DMS53 (cell line): ENCODE measurements at places on chromosomes 2 and 18.

DNA sequence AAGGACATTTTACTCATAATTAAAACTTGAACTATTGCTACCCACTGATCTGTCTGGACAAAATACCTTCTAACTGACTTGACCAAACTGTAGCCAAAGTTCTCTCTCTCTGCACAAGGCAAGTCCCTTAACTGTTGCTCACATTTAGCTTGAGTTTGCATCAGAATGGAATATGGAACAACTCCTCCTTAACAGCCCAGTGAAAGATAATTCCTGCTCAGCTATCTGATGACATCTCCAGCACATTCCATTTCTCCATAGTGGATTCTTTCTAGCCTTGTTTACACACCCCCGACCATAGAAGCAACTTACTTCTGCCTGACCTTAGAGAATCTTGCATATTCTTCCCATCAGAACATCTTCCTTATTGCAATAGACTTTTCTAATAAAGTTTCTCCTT lies 317.2 kb upstream of the CDH2 start:
- DNase-seq, result no peak

DNA sequence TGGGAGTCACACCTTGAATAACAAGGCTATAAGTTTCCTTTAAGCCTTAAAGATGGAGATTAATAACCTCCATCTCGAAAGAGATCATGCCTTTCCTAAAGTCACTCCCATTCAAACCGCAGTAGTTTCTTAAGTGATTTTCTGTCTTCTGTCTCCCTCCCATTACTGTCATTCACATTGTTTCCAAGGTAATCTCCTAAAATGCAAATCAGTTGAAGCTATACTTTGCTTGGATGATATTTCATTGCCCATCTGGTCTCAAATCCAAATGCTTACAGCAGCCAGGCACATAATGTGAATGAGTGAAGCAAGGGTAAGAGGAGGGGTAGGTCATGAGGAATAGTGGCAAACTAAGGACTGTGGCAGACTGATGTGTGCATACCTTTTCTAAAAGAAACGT lies 116.4 kb downstream of the CCDC141 start:
- DNase-seq, result no peak

DNA sequence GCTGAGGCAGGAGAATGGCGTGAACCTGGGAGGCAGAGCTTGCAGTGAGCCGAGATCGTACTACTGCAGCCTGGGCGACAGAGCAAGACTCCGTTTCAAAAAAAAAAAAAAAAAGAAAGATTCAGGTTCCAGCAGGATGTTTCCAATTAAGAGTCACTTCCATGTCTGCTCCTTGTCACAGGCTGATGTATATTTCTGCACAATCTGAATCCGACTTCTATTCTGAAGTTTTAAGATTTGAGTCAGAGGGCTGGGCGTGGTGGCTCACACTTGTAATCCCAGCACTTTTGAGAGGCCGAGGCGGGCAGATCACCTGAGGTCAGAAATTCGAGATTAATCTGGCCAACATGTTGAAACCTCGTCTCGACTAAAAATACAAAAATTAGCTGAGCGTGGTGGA lies 24.7 kb downstream of the SNRPD1 start:
- no peak for DNase-seq

- no peak for DNase-seq
Observed at GRCh38 chr2:230413479-230413878, 2.5 kb upstream of the SP100 start.

- DNase-seq, result no peak
Observed at GRCh38 chr2:224994242-224994823, 47.9 kb downstream of the DOCK10 start.

GRCh38 chr2:236988690-236989624 lies 96.7 kb upstream of the COPS8 start:
- DNase-seq, result no peak

GRCh38 chr18:68638613-68639012 lies 76.3 kb downstream of the TMX3 start:
- no peak for DNase-seq

DNA sequence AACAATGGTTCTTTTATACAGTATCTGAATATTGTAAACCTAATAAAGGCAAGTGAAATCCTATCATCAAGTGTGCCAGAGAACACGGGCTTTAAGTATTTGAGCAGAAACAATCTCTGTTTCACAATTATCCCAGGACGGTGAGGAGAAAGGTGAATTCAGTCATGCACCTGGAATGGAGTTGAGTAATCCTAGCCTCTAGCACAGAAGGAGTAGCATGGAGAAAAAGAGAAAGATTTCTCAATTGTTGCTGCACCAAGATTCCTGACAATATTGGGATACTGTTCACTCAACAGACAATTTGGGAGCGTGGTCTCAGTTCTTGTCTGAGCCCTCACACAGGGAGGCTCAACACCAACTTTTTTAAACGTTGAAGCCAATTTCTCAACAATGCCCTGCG lies 510.6 kb downstream of the SOX11 start:
- DNase-seq, result peak; percentile 15

DNA sequence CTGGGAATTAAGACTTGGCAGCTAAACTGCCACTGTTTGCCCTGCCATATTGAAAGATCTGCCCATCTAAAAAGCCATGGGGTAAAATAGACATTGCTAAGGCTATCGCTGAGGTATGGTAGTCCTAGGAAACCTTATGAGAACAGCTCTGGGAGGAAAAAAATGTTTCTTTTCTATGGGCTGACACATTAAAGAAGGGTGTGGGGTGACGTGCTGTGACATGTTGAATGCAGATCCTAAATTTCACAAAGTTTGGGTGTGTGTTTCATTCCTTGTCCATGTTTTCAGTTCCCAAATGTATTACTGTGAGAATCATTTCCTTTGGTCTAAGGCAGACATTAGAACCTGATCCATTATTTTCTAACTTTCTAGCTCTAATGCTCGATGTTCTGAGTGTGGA lies 766.4 kb downstream of the BCL11A start:
- DNase-seq, result no peak

- DNase-seq, result no peak
Observed at GRCh38 chr2:31660165-31660564, 79.4 kb upstream of the SRD5A2 start.

- DNase-seq, result no peak
Observed at GRCh38 chr2:19702267-19702666, 199.5 kb downstream of the TTC32 start.

DNA sequence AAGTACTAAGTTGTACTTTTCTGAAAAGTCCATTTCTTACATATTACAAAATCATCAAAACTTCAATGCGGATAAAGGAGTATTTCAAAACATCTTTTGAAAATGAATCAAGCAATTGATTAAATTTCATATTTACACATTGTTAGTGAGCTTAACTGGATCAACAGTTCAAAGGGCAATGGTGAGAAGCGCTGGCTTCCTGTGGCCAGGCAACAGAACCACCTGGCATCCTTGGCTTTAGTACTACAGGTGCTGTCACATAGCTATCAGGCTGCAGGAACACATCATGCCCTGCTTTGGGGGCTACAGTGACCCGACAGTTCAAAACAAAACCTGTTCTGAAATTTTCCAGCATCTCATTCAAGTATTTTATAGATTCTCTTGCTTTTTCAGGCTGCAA lies 59.2 kb downstream of the SMAD2 start:
- peak; percentile 31 for DNase-seq

GRCh38 chr2:28343184-28343942 lies 49.3 kb upstream of the FOSL2 start:
- DNase-seq, result no peak

GRCh38 chr2:147663962-147664361 lies 180.9 kb upstream of the ACVR2A start:
- no peak for DNase-seq

DNA sequence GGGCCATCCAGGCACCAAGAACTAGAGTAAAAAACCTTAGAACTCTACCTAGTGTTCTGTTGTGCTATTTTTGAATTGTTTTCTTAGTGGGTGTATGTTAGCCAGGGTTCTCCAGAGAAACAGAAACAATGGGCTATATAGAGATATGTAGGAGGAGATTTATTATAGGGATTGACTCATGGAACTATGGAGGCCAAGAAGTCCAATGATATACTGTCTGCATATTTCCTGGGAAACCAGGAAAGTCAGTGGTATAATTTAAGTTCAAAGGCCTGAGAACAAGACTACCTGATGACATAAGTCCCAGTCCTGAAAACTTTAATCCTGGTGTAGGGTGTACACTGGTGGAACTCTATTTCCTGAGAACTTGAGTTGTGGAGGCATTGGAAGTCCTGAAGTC lies 108.7 kb upstream of the ACVR1 start:
- no peak for DNase-seq

DNA sequence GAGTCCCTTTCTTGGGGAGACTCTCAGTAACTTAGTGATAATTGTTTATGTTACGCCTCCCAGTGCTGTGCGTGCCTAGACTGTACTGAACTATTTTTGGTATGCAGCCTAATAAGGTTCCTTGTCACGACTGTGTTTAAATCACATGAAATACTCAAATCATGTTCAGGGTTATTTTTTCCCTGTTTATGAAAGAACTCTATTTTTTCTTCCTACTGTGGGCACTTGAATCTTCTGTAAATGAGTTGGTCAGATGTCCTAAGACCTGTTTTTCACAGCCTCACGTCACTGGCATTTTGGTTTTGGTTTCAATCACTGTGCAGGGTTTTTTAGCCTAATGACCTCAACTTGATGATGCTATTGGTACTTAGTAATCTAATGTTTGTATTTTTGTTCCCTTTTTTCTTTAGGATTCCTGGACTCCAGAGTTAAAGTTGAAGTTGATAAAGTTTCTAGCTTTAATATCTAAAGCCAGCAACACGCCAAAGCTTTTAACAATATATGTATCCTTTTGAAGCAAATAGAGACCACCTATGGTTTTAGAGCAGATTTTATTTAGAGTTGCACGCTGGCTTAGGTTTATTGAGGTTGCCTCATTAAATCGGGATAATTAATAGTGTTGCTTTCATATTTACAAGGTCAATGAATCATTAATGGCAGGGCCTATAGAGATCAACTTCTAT lies 24.0 kb downstream of the ARMC9 start:
- no peak for DNase-seq

DNA sequence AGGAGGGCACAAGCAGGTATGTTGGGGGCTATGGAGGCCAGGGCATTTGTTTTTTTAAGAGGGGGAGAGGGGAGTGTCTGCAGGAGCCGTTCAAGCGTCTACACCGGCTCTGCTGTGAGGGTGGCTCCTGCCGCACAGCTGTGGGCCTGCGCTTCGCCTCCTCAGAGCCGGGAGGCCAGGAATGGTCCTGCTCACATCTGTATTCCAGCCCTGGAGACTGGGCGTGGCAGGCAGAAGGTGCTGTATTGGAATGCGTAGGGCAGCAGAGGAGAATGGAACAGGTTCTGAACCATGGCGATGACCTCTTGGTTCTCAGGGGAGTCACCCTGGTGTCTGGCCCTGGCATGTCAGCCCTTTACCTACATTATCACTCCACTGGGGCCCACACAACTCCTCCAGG lies 26.8 kb upstream of the INHBB start:
- DNase-seq, result no peak

- DNase-seq, result no peak
Observed at GRCh38 chr2:136232456-136233172, 114.7 kb upstream of the CXCR4 start.

DNA sequence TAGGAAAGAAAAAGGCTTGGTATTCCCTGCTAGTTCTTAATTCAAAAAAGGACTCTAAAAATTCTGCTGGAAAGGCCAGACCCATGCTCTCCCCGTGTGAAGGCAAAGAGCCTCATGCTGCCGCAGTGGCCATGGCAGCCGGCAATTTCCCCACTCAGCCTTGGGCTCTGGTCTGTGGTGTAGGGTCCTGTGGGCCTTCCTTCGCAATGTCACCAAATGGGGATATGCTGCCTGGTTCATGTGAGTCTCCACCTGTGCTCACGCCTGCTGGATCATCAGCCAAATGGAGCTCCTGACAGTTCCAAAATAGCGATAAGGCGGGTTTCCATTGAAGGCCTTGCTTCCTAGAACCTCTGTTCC lies 282.8 kb upstream of the ATP5MC3 start:
- DNase-seq, result no peak

DNA sequence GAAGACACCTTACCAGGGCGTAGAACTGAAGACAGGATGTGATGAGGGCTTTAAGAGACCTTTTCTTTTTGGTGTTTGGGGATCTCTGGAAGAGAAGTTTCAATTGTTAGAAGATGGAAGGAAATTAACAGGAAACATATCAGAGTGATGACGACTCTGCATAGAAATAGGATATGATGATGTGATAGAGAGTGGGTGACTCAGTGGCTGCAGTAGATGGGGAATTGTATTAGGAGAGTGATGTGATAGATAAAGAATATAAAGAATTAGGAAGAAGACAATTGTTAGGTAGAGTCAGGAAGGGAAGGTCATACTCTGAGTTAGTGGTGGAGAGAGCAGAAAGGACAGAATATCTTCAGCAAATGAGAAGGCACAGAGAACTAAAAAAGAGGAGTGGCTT lies 593.9 kb downstream of the NYAP2 start:
- DNase-seq, result no peak

GRCh38 chr2:201139836-201140604 lies 24.1 kb downstream of the CFLAR start:
- DNase-seq, result no peak

GRCh38 chr2:11026286-11026921 lies 114.7 kb downstream of the KCNF1 start:
- DNase-seq, result no peak

GRCh38 chr2:149513461-149513860 lies 74.1 kb downstream of the MMADHC start:
- DNase-seq, result peak; percentile 30

DNA sequence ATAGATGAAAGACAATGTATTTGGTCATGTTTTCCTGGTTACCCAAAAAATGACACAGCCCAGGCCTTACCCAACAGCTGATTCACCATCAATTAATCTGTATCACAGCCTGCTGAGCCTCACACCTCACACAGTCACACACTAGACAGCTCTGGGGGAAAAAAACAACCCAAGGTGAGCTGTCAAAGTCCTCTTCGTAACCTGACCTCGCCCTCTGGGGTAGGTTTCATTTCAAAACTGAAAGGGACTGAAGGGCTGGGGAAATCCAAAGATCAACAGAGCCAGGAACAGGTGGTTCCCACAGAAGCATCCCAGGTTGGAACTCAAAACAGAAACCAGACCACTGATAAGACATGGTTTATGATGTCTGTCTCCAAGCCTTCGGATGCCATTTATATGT lies 18.2 kb upstream of the PCBP1 start:
- DNase-seq, result peak; percentile 88

- DNase-seq, result no peak
Observed at GRCh38 chr2:160041091-160041490, 21.3 kb downstream of the PLA2R1 start.

DNA sequence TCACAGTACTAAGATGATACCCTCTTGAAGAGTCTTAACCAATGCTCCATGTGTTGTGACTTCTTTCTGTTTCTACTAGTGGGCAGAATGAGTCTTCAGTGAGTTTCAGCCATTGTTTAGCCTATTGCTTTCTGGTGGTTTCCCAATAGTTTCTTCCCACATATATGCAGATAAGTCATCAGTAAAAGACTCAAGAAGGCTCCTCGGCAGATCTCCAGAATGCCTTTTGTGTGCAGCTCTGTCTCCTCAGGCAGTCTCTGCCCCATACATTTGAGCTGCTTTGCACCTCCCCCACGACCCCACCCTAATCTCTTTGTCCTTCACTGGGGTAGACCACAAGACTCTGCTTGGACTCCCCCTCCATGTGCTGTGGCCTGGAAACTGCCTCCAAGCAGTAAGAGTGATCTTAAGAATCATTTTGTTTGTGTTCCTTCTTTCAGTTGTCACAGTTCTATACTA lies 71.6 kb upstream of the CHRNA1 start:
- no peak for DNase-seq

- DNase-seq, result peak; percentile 30
Observed at GRCh38 chr18:45456090-45457021, 158.9 kb upstream of the SLC14A2 start.

GRCh38 chr18:25927830-25928229 lies 162.6 kb downstream of the SS18 start:
- no peak for DNase-seq

GRCh38 chr2:63059793-63060471 lies 9.3 kb downstream of the OTX1 start:
- DNase-seq, result peak; percentile 85

GRCh38 chr2:172246649-172247048 lies 143.9 kb upstream of the DLX2 start:
- DNase-seq, result peak; percentile 92
